ENCODE measurements at places on chromosomes 6 and 20.
A peak's percentile ranks its signal among the peaks of the same experiment; 100 is the strongest.

GRCh38 chr20:50332491-50332980, 141.9 kb downstream of the CEBPB start:
- no peak for DNase-seq

DNA sequence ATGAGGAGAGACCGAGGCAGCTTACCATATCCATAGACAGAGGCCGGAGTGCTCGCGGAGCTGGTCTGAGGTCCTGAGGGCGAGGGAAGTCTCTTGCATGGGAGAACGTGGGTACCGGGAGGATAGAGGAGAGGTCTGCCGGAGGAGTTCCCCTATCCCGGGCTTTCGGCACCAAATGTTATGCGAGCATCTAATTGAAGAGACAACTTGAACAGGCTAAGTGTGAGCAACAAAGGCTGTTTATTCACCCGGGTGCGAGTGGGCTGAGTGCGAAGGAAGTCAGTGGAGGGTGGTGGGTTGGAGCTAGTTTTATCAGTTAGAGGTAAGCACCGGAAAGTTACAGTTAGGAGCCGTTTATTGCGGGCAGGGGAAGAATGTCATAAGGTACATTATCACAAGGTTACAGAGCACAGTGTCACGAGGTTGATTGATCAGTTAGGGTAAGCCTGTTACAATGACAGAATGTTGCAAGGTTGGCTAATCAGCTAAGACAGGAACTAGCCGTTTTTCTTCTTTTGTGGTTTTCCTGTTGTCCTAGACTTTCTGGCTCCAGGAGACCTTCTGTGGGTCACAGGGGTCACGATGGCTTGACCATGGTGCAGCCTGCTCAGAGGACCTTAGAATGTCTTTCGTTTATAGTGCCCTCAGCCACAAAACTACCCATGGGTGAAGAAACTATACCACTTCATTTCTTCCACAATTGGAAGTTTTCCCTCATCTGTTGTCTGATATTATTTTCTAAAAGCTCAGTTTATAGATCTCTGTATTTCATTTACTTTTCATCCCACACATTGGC, 746.0 kb upstream of the ADGRB3 start:
- DNase-seq = no peak

DNA sequence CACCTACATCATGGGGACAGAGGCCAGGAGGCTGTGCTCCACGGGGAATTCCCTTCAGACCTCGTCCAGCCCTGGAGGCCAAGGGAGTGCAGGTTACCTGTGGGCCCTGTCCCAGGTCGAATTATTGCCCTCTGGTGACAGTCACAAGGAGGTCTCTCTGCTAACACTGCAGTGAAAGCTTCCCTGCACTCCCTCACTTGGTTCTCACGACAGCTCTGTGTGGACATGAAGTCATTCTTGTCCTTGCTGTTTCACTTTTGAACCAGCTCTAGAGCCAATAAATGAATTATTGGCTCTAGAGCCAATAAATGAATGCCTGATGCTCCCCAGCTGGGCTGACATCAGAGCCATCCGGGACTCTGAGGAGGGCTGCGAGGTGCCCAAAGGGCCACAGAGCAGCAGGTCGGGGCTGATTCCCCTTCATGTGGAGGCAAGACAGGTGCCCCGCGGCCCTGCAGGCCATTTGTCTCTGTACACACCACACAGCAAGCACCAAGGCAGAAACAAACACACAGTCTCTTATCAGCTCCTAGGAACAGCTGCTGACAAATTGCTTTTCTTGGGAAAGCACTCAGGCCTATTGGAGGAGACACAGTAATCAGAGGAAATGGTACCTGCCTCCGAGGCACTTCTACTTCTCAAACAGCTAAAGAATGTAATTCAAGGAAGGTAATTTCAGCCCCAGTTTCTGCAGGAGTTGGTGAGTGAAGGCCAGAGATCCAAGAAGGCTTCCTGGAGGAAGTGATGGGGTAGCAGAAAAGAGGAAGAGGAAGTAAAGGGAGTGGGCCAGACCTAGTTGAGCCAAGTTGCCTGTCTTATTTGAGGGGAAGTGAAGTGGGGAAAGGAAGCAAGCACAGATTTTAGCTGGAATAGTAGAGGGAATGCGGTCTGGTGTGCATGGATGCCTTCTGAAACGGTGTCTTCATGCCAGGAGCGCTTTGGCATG, 27.5 kb upstream of the TBXT start:
- DNase-seq = peak; percentile 15

GRCh38 chr6:52726741-52727535, 36.3 kb downstream of the GSTA2 start:
- DNase-seq = no peak

GRCh38 chr6:170102582-170103481, 188.0 kb downstream of the DLL1 start:
- DNase-seq = no peak

- DNase-seq = no peak
These were observed 67.0 kb downstream of the CHD6 start for GRCh38 chr20:41551011-41551705.

GRCh38 chr20:1437235-1437904, 29.3 kb downstream of the NSFL1C start:
- peak; percentile 80 for DNase-seq

- no peak for DNase-seq
These were observed 77.9 kb upstream of the BMP5 start for GRCh38 chr6:55953335-55953734.

DNA sequence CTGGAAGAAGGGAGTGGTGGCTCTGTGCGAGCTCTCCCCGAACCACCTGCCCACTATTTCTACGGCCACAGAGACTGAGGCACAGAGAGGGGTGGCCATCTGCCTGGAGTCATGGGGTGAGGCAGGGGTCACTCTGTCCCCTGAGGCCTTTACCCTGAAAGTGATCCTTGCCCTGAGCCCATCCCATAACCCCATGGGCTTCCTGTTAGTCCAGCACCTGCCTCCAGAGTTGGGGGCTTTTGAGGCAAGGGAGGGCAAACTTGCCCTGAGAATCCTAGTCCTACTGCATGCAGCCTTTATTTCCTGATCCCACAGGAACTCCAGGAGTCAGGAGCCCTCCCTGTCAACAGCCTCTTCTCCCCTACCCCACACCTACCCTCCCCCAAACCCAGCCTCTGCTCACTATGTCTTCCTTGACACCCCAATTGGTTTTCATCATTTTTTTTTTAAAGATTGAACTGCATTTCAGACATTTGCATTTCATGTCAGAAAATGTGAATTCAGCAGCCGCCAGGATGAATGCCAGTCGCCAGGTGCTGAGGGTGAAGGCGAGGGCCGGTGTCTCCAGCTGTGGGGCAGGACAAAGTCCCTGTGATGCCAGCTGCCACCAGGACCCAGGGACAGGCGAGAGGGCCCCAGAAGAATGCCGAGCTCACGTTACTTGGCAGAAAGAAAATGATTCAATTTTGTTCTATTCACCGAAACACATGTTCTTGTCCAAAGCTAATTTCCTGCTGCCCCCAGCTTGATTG, 47.6 kb upstream of the NNAT start:
- DNase-seq = no peak

- no peak for DNase-seq
These were observed 58.7 kb upstream of the TGM3 start for GRCh38 chr20:2237059-2237458.

- DNase-seq = no peak
These were observed 2.0 kb downstream of the ARMH2 start for GRCh38 chr6:24796616-24797290.
